ENCODE measurements at places on chromosomes 11 and 22. TPM values are rescaled to one million over a fixed set of nuclear protein-coding genes. Genes with fewer than 3 reads are reported as not detected.

The HTR3A gene
- total RNA-seq: not detected

The OPCML gene
- not detected for total RNA-seq

The PATE2 gene
- total RNA-seq: 0.22 TPM

The BAIAP2L2 gene
- total RNA-seq: 0.33 TPM

The SORL1 gene
- total RNA-seq: 0.09 TPM

Measured in dermis lymphatic vessel endothelial cell (primary cell).